Stimulated activated CD8-positive, alpha-beta memory T cell treated with anti-CD3 and anti-CD28 coated beads, Interleukin-7, amount 100 ng/mL, for 4 hours (primary cell): ENCODE measurements at places on chromosomes 2 and 18.

- DNase-seq, result no peak
Measured at GRCh38 chr18:63579616-63580015, 7.5 kb upstream of the SERPINB13 start.

DNA sequence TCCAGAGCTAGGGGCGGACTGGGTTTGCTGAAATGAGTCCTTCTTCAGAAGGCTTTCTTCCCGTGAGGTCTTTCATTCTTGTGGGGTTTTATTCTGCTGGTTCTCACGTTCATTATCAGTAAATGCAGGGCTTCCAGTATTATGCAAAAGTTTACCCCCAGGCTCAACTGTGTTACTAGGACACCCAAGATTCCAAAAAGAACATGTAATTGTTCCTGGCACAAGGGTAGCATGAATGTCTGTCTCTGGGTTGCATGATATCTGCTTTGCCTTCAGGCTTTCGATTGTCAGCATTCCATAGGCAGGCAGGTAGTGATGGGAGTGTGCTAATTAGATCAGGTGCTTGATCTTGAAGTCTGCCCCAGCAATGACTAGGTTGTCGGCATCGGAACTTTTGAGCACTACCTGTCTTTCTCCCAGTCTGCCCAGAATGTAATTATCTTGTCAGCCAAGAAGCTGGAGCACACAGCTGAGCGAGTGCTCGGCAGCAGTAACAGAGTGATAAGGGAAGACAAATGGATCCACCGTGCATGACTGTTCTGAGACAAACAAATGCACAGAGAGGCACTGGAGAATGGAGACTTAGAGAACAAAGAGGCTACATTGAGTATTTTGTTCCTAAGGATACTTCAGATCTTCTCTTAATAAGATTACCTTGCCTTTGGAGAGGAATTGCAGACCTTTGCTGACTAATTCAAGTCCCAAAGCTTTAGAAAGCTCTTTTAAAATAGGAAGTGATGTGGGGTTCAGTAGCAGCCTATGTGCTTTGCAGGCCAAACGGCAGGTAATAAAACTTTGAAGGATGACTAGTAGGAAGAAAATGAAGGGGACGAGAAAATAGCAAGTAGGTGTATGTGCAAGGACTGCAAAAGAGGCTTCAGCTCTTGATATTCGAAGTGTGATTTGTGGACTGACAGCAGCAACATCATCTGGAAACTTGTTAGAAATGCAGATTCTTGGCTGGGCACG is 41.9 kb downstream of the ITGB6 start:
- no peak for DNase-seq

DNA sequence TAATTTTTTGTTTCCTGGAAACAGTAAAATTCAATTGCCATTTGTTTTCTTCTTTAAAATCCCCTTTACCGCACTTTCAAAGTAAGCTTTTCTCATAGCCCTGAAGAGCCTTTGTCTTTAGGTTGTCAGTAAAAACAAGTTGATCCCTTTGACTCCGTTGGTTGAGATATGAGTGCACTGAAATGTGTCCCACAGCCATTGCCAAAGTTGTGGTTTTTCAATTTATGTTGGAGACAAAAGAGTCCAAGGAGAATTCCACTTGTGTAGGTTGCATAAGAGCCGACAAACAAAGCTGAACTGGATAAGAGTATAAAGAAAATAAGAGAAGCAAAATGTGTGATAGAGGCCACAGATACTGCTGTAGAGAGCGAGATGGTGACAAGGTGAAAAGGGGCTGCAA is 26.1 kb upstream of the HNMT start:
- no peak for DNase-seq

GRCh38 chr2:74812787-74813590 is 20.9 kb upstream of the HK2 start:
- DNase-seq, result no peak

- no peak for DNase-seq
Measured at GRCh38 chr18:61502472-61502871, 169.2 kb downstream of the CDH20 start.

DNA sequence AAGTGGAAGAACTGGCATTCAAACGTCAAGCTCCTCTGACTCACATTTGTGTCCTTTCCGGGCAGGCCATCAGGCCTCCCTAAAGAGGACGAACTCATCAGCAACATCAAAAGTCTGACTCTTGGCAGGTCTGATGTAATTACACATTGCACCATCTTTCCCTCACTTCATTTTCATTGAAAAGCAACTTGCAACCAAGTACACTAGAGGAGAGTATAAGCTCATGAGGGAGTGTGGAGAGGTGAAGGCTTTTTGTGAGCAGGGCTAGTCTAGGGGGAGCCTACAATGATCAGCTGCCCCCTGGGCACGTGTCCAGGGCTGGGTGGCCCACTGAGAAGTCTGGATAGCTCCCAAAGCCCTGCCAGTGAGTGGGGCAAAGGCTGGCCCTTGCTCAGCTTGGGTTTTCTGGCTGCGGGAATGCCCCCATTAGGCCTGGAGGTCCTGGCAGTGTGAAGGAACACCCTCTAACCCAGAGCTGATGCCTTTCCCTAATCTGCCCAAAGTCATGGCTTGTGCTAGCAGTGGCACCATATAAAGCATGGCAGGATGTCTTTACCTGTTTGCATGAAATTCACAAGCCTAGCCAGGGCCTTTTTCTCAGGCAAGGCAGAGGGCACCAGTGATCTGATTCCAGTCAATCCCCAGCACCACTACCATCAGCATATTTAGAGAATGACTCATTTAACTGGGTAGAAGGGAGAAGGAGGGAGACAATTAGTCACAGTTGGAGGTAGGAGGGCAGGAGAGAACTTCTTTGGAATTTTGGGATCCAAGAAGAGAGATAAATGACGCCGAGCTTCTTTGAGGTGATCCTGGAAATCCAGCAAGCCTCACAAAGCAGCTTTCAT is 8.5 kb upstream of the DAW1 start:
- DNase-seq, result no peak

- no peak for DNase-seq
Measured at GRCh38 chr2:60490848-60491247, 62.6 kb downstream of the BCL11A start.

- no peak for DNase-seq
Measured at GRCh38 chr2:98875746-98876145, 60.3 kb downstream of the CRACDL start.

DNA sequence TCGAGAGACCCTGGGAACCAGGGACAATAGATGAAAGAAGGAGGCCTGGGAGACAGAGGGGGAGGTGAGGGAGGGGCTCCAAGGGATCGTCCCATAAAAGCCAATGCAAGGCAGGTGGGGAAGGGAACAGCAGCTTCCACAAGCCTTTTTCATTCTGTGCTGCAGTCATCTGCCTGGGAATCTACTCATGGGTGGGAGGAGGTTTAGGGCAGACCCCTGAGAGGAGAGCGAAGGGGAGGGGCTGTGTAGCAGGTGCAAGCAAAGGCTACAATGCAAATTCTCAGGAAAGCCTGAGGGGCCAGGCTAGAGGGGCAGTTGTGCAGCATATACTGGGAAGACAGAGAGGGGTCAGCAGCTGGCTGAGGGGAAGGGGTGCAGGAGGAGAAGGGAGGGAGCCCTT is 135.4 kb downstream of the SETBP1 start:
- no peak for DNase-seq

GRCh38 chr2:63764630-63765029 is 77.1 kb upstream of the UGP2 start:
- no peak for DNase-seq

DNA sequence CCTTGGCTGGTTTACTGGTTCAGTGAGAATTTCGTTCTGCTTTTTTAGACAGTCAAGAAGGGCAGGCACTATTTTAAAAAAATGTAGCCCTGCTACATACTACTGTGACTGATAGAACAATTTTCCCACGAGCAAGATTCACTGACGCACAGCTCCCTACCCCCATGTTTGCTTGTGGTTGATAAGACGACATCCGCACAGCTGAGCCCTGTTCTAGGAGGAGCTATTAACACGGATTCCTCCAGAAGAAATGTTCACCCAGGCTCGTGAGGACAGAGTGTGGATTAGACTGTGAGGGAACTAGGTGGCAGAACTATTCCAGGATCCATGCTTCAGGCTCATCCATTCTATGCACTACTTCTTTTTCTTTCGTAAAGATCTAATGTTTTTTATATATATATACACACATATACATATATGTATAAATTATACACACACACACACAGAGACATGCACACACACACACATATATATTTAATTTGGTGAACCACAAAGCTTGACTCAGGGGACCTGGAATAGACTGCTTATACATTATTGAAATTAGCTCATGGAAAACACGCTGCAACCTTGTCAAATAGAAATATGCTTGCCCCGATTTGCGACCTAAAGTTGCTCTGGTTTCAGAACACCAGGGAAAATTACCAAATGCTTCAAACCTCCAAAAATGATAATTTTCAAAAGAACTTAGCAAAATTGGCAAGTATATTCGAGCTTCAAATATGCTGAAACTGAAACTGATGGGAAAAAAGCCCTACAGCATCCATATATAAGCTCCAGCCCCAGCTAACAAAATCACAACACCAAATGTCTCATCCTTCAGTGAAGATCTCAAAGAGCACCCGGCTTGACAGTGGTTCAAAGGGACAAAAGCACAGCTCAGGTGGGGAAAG is 370.4 kb downstream of the SOCS6 start:
- DNase-seq, result peak; percentile 26

GRCh38 chr2:124915567-124915966 is 890.5 kb downstream of the CNTNAP5 start:
- no peak for DNase-seq

- DNase-seq, result no peak
Measured at GRCh38 chr2:192414794-192415193, 220.1 kb upstream of the TMEFF2 start.

- DNase-seq, result no peak
Measured at GRCh38 chr2:207038299-207038698, 99.0 kb downstream of the CPO start.

DNA sequence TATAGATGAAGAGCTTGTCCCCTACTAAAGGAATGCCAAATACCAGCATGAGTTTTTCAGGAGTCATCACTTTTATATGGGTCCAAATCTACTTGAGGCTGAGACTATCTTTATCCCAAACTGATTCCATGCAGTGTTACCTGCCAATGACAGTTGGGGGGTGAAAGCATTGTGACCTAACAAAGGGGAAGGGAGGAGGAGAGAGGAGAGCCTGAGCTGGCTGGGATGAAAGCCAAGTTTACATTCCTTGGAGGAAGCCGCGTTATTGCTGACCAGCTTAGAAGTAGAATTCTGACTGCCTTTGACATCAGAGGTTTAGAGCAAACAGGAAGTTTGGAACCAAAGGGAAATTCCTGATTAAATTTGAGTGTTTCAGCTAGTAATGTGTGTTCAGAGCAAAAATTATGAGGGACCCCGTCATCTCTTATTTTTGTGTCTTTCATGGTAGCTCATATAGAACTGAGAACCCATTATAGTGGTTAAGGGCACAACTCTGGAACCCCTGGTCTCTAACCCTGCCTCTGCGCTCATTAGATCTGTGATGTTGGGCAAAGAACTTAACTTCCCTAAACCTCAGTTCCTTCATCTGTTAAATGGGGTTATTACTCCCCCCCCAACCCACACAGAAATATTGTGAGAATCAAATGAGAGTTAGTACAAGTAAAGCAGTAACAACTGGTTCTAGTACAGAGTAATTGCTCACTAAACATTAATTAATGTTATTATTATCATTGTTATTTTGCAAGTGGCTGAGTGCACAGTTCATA is 199.3 kb upstream of the EPAS1 start:
- DNase-seq, result no peak

DNA sequence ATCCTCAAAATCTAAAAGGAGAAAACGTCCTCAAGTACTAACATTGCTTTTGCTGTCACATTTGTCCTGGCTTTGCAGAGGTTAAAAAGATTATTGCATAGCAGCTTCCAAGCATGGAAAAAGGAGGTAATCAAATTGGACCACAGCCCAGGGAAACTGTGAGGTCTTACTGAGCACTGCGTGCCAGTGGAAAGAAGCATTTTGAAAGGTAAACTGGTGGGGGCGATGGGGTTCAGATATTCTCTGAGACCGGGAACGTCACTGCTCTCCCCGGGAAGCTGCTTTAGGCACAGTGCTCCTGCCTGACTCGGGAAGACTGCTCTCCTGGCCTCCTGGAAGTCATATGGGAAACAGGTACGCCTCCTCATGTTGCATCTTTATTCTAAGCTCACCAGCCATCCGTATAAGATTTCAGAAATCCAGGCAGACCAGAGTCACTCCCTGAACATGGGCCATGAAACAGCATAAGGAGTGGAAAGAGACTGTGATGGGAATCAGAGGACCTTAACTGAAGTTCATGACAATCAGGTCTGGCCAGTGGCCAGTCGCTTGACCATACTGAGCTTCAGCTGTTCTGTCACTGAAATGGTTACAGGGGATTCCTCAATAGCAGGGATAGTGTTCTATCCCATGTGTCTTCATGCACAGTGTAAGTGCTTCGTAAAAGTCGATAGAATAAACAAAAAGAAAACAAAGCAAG is 284.1 kb downstream of the TRIB2 start:
- DNase-seq, result no peak

- no peak for DNase-seq
Measured at GRCh38 chr2:100178864-100179263, 36.5 kb upstream of the AFF3 start.

DNA sequence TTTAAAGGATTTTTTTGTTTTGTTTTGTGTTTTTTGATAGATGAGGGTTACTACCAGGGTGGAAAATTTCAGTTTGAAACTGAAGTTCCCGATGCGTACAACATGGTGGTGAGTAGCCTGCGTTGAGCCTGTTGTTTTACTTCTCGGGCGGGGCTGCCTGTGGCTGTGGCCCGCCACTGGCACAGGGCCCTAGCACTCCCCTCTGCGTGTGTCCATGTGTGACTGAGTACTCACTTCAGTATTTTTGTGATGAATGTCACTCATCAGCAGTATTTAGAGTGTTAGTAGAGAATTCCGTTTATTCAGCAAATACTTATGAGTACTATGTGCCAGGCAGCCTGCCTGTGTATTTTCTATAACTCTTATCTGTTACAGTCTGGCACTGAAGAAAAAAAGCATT is 44.3 kb upstream of the SCLY start:
- no peak for DNase-seq

- DNase-seq, result no peak
Measured at GRCh38 chr2:132701810-132702209, 31.8 kb upstream of the LYPD1 start.

GRCh38 chr2:216343221-216343980 is 28.9 kb downstream of the MARCHF4 start:
- DNase-seq, result no peak

- no peak for DNase-seq
Measured at GRCh38 chr2:135257383-135258090, 205.4 kb downstream of the RAB3GAP1 start.

GRCh38 chr2:190804182-190804795 is 76.3 kb upstream of the GLS start:
- no peak for DNase-seq

DNA sequence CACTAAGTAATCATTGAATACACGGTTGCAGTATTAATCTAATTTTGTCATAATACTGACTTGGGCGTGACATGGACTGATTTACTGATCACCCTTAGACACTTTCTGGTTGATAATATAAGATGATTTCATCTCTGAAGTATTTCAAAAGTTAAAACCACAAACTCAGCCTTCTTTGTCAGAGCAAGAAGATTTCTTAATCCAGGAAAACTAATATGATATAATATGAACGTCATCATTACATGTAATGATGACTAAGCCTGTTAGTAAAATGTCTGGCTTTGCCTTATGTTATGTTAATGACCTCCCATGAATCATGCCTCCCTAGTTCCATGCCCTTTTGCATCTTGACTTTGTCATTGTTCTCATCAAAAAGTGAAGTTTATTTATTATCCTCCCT is 1325.0 kb upstream of the CDH2 start:
- DNase-seq, result no peak
